ENCODE measurements at places on chromosomes 12 and 14. TPM values are rescaled to one million over a fixed set of nuclear protein-coding genes. Genes with fewer than 3 reads are reported as not detected.
A peak's percentile ranks its signal among the peaks of the same experiment; 100 is the strongest.

Gene EIF2S3B
- total RNA-seq: 0.32 TPM

DNA sequence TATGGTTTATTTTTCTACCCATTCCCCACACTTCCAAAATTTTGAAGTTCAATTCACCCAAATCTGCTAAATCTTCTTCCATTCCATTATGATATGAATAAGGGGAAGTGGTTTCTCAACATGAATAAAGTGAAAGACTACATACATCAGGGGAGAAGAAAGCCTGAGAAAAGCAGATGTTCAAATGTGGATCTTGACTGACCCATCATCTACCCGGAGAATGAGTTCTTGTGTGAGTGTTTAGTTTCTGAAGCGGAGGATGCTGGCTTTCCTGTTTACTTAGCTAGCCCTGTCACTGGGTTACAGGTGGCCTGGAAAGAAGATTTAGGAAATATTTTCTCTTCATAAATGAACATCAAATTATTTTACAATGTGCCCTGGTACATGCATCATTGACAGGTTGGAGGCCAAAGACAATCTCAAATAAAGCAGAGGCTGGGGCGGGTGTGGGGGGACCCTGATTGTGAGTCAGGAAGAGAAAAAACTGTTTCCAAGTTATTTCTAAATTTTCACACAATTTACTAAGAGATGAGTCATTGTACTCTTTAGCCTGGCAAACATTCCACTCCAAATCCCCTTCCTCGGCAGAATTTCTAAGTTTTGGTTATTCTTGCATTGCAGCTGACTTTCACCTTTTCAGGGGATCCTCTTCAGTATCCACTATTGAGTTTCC, 135.6 kb downstream of the SLC25A21 start:
- peak; percentile 72 for DNase-seq

DNA sequence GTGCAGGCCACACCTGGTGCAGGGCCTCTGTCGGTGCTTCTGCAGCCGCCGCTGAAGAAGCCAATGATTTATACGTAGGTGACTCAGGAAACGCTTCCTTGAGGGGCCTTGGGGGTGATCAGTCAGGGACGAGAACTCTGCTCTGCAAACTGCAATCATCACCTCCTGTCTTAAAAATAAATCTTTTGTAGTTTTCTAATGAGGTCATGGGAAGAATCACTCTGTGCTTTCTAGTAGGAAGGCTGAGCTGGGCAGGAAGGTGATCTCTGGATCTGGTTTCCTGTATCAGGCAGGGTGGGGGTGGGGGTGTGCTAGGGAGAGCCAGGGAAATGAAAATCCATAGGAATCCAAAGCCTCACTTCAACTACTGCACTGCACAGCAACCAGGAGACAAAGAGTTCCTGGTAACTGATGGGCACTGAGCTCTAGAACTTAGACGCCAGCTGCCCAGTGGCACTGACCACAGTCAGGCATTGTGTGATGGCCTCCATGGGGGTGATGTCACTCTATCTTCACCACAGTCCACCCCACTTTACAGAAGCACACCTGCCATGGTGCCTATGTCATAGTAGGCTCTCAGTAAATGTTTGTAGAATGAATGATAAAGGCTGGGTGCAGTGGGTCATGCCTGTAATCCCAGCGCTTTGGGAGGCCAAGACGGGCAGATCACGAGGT, 292.4 kb upstream of the PWP1 start:
- DNase-seq: no peak

Gene NPFF
- total RNA-seq: not detected

- DNase-seq: peak; percentile 8
These were observed 46.1 kb downstream of the DNAH10 start for GRCh38 chr12:123808167-123808566.

- peak; percentile 5 for DNase-seq
These were observed 46.6 kb downstream of the SLC17A8 start for GRCh38 chr12:100403446-100403845.

DNA sequence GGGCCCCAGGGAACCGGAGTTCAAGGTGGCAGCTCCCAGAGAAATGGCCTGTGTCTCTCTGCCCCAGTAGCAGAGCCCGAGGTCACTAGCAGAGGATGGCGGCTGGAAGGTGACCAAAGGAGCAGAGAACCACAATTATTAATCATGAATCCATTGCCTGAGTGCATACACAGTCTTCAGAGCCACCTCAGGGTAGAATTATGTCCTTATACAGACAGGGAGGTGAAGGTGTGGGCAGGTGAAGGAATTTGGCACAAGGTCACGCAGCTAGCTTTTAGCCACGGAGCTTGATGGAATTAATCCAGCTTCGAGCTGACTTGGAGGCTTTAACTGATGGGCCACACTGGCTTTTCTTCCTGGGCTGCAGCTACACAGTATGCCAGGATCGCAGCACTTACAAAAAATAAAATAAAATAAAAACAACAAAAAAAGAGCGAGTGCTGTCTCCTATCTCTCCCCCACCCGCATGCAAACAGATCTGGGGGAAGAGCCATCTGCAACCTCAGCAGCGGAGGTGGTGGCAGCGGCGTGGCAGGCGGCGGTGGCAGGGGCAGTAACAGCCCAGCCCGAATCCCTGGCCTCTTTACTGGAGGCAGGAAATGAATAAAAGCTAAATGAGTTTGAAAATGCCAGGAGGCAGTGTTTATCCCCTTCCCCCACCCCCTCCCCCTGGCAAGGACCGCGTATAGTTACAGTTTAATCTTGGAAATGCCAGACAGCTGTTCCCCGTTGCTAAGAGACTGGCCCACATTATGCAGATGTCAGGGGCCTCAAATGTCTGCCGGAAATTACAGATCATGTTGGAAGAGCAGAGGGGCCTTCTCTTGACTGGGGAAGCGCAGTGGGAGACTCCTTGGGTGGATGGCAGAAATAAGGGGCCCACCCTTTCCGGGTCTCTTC, 93.5 kb downstream of the LRRC74A start:
- DNase-seq: peak; percentile 98

- no peak for DNase-seq
These were observed 1.0 kb downstream of the PPP1R36 start for GRCh38 chr14:64550621-64551333.

DNA sequence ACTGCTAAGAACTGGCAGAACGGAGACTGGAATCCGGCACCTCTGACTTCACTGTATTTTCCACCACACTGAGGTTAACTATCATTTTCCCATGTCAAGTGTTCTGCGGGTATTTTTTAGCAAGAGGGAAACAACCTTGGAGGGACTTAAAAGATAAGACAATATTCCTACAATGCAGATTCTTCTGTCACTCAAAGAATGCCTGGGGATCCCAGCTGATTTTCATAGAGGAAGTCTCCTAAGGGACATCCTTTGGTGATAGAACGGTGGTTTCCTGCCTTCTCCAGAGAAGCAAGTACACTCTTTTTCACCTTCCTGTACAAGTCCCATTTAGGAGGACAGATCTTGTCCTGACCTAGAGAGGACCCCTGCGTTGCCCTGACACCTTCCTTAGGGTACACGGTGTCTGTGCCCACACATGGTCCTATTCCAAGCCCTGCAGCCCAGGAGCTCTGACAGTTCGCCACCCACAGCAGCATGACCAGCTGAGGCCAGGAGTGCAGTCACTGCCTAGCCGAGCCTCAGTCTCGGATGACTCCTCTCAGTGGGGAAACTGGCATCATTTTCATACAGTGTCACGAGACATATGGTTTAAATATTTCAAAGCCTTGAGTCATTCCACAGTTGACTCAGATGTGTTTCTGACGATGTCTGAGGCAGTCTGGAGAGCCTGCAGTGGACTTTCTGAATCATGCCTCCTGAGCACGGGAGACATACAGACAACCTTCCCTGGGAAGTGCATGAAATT, 181.3 kb upstream of the FKBP4 start:
- DNase-seq: peak; percentile 96

DNA sequence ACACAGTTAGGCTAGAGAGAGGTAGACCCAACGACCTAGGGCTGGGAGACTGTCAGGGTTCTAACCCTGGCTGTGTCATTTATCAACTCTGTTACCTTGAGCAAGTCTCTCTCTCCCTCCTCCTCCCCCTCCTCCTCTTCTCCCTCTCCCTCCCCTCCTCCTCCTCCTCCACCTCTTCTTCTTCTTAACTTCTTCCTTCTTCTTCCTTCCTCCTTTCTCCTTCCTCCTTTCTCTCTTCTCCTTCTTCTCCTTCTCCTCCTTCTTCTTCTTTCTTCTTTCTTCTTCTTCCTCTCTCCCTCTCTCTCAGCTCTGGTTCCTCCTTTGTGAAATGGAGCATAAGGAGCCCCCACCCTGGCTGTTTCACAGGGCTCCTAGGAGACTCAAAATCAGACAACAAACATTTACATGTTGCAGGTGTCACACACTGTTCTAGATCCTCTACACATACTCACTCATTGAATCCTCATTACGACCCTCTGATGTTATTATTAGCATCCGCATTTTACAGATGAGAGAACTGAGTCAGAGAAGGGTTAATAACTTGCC, 2.2 kb upstream of the KCNH3 start:
- DNase-seq: no peak

GRCh38 chr12:93098077-93098476, 169.0 kb upstream of the EEA1 start:
- peak; percentile 71 for DNase-seq

DNA sequence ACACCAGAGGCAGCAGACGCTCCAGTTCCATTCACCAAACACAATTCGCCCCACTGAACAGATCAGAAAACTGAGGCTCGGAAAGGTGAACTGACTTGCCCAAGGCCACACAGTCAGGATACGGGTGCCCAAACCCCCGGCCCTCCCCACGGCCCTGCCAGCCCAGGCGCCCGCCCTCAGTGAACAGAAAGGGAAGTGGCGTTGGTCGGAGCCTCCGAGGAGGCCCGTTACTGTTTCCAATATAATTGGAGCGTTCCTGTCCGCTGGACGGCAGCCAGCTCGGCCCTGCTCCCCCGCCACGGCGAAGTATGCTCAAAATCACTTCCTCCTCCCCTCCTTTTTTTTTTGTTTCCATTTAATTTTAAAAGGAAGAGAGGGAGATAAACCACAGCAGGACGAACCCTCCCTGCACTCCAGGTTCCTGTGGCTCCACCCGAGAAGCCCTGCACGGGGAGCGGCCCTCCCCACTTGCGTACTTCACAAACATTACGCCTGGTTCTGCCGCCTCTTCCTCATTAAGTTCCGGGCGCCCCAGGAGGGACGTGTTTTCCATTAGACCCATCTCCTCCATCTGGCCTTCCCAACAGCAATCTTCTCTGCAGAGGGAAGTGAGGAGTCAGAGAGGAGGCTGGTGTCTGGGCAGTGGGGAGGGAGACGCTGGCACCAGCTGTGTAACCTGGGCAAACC, 61.1 kb downstream of the NCOR2 start:
- DNase-seq: no peak

DNA sequence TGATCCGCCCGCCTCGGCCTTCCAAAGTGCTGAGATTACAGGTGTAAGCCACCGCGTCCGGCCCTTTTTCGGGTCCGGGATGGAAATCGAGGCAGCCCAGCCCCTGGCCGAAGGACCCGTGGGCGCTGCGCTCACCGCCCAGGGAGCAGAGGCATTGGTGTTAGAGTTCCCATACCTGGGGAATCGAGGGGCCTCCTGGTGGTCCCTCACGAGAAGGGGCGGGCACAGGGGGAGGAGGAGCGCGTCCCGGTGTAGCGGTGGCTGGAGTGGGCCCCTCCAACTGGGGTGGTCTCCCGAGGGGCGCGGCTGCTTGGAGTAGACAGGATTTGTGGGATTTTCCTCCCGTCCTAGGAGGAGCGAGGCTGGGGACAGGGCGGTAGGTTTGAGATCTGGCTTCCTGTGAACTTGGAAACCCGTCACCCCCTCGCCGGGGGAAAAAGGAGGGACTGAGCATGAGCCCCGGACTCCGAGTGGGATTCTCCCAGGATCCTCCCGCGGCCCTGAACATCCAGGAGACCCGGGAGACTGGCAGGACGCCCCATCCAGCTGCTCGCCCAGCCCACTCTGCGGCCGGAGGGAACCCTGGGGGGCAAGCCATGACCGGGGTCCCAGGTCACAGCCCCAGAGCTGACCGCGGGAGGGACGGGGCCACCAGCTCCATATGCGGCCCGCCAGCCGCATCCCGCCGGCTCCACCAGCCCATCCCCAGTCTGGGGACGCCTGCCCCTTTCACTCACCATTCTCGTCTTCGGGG, 70.9 kb downstream of the ASCL4 start:
- DNase-seq: no peak

DNA sequence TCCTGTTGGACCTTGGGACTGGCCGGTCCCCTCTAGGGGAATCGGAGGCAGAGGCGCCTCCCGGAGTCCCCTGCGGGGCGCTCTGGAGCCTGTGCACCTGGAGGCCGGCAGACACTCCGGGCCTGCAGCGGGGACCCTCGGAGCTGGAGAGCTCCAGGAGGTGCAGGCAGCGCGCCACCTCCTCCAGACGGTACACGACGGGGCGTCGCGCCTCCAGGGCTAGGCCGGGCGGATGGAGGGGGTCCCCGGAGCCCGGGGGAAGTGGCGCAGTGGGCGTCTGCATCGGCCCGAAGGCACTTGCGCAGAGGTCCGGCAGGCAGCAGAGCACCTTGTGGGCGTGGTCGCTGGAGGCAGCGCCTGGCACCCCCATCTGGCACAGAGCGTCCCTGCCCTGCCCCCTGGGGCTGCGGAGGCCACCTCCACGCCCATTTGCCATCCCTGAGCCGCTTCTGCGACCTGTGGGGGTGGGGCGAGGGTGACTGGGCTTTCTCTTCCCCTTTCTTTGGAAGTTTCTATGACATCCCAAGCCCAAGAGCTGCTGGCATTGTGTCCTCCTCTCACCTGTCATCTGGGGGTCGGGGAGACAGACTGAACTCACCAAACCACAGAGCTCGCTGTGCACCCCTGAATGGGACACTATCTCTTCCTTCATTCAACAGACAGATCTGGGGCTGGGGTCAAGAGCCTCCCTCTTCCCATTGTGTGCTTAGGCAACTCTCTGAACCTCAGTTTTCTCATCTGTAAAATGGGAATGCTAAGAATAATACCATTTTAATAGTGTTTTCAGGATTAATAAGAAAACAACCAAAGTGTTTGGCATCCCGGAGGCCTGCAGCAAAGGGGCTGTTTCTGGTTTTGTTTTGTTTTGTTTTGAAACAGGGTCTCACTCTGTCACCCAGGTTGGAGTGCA, 37.5 kb upstream of the CORO1C start:
- no peak for DNase-seq

- DNase-seq: no peak
These were observed 117.1 kb upstream of the RGS6 start for GRCh38 chr14:71815110-71815509.

Gene ITGA7
- 217 TPM for total RNA-seq

Gene TMCC3
- 5.1 TPM for total RNA-seq

DNA sequence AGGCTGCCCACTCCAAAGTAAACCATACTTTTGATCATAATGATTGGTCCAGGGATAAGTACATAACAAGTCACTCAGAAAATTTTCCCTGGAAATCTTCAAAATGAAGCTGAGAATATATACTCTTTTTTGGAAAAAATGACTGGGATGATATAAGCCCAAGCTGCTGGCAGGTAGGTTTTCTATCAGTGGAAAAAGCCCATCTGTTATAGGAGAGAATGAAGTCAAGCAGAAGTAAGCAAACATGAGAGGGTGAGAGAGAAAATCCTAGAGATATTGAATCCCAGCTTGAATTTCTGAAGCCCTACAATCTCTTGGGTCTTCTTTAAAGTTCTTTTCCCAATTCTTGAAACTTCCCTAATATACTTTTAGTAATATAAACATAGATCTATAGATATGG, 37.3 kb upstream of the ZDHHC17 start:
- no peak for DNase-seq

Gene RPS6KA5
- total RNA-seq: 6.1 TPM

GRCh38 chr12:102959391-102959790, 1.9 kb downstream of the ASCL1 start:
- no peak for DNase-seq
